HL-60 (cell line): ENCODE measurements at places on chromosomes 16 and 17.

- no peak for DNase-seq
Measured at GRCh38 chr16:86403541-86404163, 106.7 kb upstream of the FOXF1 start.

DNA sequence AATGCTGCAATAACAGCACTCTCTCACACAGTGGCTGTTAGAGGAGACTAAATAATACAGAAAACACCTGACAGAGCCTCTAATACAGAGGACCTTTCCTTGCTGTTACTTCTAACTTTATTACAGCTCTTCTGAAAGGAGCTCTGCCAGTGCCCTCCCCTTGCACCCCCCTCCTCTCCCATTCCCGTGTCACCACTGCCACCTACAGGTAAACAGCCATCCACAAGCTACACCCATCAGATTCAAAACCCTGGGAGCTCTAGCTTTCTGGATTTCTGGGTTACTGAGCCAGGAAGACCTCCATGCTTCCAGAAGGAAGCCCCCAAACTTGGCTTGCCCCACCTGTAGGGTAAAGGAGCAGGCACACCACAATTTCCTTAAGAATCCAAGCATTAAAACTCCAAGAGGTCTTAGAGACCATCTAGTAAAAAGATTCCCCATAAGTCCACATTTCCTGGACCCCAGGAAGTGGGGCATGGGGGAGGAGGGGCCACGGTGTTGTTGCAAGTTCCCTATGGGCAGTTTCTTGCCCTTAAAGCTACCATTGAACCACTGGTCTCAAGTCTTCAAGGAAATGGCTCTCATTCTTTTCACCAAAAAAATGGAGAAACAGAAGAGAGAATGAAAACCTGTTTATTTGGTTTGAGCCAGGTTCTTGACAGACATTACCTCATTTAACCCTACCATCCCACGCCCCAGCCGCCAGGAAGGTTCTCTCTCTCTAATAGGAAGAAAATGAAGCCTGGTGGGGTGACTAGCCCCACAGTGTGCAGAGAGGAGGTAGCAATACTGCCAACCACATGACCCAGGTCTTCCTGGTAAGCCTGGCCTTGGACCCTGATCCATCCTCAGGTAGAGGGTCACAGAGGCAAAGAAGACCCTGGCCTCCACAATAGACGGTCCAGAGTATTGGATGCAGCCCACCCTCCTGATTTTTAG lies 52.8 kb downstream of the TOM1L2 start:
- DNase-seq = no peak

DNA sequence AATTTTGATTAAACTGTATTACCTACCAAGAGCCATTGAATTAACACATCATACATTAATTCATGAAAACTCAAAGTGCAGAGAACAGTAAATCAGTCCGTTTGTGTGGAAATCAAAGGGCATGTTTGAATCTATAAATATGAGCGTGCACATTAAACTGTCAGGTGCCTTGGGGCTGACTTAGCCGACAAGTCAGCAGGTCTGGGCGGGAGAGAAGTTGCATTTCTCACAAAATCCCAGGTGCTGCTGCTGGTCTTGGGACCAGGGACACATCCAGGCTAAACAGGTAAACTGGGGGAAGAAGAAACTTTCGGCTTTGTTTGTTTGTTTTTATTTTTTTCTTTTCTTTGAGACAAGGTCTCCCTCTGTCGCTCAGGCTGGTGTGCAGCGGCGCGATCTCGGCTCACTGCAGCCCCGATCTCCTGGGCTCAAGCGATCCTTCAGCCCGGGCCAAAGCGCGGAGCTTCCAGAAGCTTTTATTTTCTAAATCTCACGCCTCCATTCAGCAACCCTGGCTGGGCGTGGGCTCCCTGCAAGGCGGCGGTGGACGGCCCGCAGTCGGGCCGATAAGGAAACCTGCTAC lies 213.9 kb downstream of the MRTFB start:
- DNase-seq = peak; percentile 66

- DNase-seq = no peak
Measured at GRCh38 chr16:11610580-11610979, 23.9 kb upstream of the LITAF start.

DNA sequence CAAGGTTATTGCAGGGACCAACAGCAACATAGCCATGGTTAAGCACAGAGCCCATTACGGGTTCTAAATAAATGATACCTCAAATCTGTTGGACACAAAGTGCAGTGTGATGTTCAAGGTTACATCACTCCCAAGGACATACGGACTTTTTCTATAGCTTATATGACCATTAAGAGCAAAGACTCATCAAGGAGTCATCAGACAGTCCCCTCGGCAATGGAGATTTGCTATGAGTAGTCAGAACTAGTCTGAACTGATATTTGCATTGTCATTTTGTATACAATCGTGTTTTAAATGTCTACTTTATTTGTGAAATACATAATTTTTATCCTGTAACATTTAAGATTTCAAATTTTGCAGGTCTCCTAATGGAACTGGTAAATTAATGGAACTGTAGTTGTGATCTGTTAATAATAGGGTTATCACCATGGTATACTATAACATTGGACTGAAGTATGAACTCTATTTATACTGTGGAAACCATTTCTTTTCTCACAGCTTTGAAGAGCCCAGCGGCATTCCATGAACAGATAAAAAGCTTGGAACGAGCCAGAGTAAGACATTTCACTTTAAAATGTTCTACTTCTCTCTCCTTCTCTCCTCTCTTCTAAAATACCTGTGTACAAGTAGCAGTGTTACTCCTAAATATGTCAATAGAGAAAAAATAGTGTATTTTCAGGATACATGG lies 140.9 kb downstream of the MRTFB start:
- no peak for DNase-seq

DNA sequence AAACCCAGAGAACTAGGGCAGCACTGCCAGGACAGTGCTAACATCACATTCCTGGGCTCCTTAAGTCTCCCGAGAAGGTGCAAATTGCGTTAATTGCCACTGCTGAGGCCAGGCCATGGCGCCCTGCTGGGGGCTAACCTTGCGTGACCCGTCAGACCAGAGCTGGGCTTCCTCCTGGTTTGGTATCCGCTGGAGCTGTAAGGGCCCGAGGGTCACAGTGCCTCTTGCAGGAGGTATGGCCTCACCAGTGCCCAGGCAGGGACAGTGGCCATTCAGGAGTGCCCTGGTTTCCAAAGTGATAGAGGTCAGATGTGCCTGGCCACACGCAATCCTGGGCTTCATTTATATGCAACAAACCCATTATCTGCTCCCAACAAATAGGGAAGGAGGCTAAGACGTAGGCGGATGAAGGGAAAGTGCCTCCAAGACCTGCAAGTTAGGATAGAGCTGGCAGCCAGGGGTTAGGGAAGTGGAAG lies 17.7 kb upstream of the ADCY9 start:
- no peak for DNase-seq

GRCh38 chr17:9228408-9229159 lies 207.3 kb downstream of the NTN1 start:
- DNase-seq = no peak

DNA sequence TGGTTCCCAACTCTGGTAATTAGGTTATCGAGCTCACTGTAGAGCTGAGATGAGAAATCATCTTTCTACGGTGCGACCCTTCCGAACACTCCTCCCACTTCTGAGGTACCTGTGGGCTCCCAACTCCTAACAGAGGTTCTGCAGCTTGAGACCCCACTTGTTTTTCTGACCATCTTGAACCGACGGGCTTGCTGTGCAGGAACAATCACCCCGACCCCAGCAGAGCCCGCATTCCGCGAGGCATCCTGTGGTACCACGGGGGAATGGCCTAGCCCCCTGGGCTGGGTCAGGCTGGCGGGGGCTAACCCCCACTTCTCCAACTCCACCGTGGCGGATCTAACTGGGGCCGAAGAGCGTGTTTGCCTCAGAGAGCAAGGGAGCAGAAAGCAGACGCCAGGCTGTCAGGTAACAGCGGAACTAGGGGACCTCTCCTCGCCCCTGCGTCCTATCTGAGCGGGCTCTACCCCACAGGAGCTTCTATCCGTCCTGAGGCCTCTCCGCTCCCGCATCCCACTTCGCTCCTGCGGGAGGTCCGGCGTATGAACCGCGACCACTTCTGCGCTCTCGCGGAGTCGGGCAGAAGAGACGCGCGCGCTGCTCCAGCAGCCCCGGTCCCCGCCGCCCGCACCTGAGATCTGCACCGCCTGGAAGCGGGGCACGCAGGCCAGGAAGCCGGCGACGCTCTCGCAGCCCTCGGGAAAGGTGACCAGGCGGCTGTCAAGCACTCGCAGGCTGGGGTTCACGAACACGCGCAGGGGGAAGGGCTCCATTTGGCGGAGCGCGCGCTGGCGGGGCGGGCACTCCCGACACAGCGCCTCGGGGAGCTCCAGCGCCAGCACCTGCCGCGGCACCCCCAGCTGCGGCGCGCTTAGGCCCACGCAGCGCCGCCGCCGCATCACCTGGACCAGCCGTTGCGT lies 761 bp downstream of the PDF start:
- no peak for DNase-seq

GRCh38 chr16:1938316-1938715 lies 4.7 kb downstream of the MSRB1 start:
- DNase-seq = peak; percentile 85

- no peak for DNase-seq
Measured at GRCh38 chr16:75010427-75010826, 11.6 kb downstream of the ZNRF1 start.

GRCh38 chr17:43671031-43671692 lies 9.4 kb upstream of the MEOX1 start:
- DNase-seq = no peak

DNA sequence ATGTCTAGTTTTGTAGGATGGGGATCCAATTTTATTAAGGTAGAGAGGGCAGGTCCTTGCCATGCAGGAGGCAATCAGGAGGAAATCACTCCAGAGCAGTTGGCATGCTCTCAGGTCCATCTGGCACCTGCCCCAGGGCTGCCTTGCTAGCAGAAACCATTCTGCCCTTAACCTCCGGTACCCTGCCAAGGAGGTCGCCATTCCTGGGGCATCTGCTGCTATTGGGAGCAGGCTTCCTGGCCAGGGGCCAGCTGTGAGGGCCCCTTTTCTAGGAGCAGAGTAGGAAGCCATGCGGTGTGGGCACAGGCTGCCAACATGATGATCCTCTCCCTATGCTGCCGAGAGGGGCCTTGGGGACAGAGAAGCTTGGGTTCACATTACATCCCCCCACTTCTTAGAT lies 47.6 kb upstream of the MGAT5B start:
- DNase-seq = no peak

DNA sequence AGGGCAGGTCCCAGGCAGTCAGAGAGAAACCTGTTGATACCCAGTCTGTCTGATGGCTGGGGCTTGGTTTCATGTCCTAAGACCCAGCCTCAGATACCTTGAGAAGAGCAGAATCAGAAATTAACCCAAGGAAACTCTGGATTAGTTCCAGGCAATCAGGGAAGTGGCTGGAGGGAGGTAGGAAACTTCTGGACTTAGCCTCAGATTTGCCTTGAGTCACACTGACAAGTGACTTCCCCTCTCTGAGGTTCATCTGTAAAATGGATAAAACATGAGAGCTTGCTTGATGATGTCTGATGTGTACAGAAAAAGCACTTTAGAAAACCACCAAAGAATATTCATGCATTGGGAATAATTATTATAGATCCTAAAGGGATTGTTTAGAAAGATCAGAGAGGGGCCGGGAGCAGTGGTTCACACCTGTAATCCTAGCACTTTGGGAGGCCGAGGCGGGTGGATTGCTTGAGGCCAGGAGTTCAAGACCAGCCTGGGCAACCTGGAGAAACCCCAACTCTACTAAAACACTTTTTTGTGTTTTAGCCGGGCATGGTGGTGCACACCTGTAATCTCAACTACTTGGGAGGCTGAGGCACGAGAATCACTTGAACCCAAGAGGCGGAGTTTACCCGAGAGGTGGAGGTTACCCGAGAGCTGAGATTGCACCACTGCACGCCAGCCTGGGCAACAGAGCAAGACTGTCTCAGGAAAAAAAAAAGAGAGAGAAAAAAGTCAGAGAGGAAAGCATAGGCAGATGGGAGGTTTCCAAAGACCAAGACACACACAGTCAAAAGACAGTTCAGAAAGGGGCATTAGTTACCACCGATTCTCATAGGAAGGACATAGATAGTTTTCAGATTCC lies 3.8 kb downstream of the CIITA start:
- DNase-seq = no peak

DNA sequence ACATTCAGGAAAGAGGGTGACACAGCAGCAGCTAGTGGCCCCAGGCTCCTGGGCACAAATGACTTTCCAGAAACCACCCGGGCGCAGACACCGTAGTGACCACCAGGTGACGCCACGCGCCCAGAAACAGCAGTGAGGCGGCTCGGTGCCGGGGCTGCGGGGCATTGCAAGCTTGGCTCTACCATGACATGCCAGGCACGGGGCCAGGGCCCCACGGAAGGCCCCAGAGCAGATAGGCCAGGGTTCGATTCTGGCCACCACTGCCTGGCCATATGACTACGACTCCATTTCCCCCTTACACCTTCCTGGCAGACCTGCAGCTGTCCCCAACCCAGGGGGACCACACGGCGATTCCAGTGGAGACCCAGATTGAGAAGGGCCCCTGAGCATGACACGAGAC lies 6.7 kb downstream of the RHBDF1 start:
- DNase-seq = peak; percentile 86

DNA sequence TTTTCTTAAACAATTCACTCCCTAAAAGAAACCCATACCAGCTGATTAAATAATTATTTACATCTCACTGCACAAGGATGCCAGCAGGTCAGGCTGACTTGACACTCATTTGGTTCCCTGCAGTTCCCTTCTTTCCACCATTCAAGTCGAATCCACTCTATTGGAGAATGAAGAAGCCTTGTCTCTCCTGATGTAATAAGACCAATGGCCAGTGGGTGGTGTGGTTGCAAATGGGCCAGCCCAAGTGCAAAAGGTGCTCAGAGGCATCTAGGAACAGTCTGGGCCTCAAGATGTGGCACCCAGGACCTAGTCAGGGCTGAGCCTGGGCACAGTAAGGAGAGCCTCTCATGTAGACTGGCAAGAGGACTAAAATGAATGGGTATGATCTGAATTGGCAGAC lies 9.3 kb downstream of the C16orf78 start:
- no peak for DNase-seq

GRCh38 chr17:9577373-9577709 lies 899 bp downstream of the CFAP52 start:
- no peak for DNase-seq

- no peak for DNase-seq
Measured at GRCh38 chr17:49388290-49388640, 26.2 kb upstream of the ZNF652 start.

DNA sequence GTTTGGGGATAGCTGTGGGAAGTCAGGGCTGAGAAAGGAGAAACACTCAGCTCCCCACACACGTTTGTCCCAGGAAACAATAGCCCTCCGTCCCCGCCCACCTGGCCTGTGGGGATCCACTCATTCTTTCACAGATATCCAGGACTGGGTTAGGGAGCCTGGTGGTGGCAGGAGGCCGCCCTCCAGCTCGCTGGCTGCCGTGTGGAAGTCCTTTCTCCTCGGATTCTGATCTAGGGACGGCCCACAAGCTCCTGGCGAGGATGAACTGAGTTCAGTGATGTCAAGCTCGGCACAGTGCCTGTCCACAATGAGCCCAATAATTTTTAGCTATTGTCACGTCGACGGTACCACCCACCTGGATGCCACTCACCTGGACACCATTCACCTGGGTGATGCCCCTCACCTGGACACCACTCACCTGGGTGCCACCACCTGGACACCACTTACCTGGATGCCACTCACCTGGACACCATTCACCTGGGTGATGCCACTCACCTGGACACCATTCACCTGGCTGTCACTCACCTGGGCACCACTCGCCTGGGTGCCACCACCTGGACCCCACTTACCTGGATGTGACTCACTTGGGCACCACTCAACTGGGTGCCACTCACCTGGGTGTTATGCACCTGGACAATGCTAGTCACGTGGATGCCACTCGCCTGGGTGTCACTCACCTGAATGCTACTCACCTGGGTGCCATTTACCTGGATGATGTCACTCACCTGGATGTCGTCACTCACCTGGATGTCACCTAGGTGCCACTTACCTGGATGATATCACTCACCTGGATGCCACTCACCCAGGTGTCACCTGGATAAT lies 172.5 kb upstream of the FOXF1 start:
- DNase-seq = no peak
